Stimulated activated CD4-positive, alpha-beta T cell treated with anti-CD3 and anti-CD28 coated beads, Interleukin-12 subunit alpha, Interleukin-12 subunit beta, amount 100 ng/mL, for 24 hours (primary cell): ENCODE measurements at places on chromosomes 3 and 15.

DNA sequence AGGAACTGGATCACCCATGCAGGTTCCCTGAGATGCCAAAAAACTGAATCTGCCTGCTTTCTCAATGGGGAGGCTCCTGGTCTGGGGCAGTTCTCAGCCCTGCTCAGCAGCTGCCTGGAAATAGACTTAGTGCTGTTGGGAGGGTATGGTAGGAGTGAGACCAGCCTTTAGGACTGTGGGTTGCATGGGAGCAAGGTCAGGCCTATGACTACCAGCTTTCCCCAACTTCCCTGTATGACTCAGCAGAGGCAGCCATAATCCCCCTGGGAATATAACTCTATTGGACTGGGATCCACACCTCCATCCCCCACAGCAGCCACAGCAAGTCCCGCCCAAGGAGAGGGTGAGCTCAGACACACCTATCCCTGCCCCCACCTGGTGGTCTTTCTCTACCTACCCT lies 87.0 kb downstream of the CFAP44 start:
- DNase-seq, result no peak

DNA sequence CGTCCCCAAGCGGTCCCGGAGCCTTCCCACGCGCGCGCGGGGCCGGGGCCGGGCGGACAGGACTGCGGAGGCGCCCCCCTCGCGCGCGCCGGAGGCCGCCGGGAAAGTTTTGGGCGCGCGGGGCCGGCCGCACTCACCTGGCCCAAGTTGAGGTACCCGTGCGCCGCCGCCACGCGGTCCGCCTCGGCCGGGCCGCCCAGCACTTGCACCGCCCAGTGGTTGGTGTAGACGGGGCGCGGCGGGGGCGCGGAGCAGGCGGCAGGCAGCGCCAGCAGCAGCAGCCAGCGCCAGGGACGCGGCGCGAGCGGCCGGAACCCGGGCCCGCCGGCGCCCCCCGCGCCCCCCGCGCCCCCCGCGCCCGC lies 289 bp downstream of the PCSK6 start:
- no peak for DNase-seq

DNA sequence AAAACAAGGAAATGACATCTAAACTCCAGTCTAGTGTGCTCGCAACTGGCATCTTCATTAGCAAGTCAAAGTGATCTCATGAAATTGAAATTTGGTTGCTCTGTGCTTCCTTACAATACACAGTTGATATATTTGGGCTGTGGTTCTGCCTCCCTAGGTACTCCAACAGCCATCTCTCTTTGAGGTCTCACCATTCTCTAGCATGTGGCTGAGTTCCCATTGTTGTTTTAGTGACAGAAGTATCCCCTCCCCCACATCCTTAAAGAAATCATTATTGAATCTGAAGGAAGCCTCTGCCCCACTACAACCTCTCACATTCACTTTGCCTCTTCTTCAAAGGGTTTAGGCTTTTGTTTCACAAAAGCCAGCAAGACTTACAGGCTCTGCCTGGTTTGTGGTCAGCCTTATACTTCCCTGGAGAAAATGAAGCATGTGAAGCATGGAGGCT lies 516.5 kb downstream of the NLGN1 start:
- no peak for DNase-seq

DNA sequence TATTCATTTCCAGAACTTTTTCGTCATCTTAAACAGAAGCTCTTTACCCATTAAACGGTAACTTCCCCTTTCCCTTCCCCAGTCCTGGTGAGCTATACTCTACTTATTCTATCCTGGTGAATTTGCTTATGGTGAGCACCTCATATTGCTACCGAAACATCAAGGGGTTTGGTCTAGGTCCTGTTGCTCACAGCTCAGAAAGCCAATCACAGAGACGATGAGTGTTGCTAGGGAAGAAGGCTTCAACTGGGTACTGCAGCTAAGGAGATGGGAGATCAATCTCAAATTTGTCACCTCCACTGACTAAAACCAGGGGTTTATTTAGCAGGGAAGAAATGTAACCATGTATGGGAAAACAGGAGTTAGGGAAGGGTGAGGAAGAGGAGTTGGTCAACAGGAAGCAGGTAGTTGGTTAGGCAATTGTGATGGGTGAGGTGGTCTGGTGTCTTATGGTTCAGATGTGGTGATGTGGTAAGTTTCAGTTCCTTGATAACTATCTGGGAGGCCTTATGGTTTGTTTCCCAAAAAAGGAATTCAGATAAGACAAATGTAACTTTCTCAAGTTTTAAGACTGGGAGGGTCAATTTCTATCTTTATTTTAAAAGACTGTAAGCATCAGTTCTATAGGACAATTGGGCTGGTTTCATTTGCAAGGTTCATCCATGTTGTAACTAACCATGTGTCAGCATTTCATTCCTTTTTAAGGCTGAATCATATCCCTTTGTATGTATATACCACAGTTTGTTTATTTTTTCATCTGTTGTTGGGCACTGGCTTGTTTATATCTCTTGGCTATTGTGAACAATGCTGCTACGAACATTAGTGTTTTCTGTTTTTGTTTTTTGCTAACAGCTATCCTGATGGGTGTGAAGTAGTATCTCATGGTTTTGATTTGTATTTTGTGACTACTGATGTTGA lies 24.3 kb downstream of the ARHGAP11B start:
- no peak for DNase-seq

- DNase-seq, result no peak
Observed at GRCh38 chr3:158790901-158791589, 10.8 kb upstream of the MFSD1 start.

DNA sequence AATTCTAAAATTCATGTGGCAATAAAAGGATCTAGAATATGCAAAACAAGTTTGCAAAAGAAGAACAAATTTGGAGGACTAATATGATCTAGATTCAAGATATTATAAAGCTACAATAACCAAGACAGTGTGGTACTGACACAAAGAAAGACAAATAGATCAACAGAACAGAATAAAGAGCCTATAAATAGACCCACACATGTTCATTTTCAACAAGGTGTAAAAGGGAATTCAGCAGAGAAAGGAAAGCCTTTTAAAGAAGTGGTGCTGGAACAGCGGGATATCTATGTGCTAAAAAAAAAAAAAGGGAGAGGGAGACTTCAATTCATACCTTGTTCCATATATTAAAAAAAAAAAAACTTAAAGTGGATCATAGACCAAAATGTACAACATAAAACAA lies 149.0 kb downstream of the WDR76 start:
- no peak for DNase-seq

GRCh38 chr15:32688151-32688639 lies 29.6 kb upstream of the GREM1 start:
- DNase-seq, result no peak

GRCh38 chr3:12758025-12758781 lies 856 bp downstream of the TMEM40 start:
- no peak for DNase-seq

- DNase-seq, result no peak
Observed at GRCh38 chr15:66943456-66944095, 121.8 kb upstream of the SMAD3 start.

GRCh38 chr3:38313263-38313662 lies 31.2 kb downstream of the SLC22A14 start:
- DNase-seq, result no peak

DNA sequence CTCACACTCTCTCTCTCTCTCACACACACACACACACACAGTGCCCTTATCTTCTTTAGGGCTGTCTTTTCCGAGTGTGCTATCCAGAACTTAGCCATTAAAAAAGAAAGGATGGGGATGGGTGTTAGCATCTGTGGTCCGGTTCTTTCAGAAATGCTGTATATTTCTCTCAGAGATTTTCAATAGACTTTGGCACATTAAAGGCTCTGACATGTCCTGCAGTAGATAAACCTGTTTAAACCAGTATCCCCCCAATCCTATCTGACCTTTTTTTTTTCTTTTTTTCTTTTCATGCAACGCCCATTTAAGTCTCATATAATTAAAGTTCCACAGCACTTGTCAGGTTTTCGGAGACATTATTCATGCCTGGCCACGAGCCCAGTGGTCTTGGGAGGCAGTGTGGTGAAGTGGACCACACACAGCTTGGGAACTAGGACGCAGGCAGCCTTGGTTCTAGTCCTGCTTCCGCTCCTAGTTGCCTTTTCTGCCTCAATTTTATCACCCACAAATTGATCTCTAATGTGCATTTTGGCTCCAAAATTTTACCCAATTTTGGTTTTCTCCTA lies 13.3 kb downstream of the CAV3 start:
- DNase-seq, result no peak

DNA sequence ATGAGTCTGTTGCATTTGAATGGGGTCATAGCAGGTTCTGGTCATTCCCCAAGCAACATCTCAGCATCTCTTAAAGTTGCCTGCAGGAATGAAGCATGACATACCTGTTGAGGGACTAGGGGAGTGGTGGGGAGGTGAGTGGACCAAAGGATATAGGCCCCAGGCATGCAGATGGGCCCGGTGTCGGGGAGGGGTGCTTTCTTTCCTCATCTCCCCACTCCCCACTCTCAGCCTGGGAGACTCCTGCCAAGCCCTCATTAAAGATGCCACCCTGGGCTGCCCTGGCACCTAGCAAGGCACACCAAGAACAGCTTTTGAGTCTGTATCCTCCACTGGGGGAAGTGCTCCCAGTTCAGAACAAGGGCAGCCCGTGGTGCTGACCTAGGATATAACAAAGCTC lies 54.2 kb downstream of the GRIP2 start:
- DNase-seq, result no peak

DNA sequence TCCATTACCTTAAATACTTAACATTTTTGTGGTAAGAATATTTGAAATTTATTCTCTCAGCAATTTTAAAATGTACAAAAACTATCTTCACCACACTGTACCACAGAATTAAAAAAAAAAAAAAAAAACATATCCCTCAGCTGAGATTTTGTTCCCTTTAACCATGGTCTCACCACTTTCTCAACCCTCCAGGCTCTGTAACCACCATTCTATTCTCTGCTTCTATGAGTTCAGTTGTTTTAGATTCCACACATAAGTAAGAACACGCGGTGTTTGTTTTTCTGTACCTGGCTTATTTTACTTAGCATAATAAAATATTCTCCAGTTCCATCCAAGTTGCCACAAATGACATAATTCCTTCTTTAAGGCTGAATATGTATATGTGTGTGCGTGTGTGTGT lies 41.5 kb downstream of the CSNK1G1 start:
- DNase-seq, result no peak
